ENCODE measurements at places on chromosomes 1 and 21.

DNA sequence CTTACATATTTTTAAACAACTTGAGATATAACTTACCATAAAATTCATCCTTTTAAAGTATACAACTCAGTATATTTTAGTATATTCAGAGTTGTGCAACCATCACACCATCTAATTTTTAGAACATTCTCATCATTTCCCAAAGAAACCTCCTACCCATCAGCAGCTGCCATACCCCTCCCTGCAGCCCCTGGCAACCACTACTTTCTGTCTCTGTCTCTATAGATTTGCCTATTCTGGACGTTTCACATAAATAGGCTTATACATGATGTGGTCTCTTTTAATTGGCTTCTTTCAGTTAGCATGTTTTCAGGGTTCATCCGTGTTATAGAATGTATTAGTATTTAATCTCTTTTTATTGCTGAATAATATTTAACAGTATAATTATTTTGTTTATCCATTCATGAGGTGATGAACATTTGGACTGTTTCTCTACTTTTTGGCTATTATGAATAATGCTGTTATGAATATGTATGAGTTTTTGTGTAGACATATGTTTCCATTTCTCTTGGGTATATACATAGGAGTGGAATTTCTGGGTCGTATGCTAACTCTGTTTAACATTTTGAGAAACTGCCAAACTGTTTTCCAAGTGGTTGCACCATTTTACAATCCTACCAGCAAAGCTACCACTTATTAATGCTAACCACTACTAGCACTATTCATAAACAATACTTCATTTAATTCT lies 29.5 kb downstream of the WDR26 start:
- DNase-seq: no peak

DNA sequence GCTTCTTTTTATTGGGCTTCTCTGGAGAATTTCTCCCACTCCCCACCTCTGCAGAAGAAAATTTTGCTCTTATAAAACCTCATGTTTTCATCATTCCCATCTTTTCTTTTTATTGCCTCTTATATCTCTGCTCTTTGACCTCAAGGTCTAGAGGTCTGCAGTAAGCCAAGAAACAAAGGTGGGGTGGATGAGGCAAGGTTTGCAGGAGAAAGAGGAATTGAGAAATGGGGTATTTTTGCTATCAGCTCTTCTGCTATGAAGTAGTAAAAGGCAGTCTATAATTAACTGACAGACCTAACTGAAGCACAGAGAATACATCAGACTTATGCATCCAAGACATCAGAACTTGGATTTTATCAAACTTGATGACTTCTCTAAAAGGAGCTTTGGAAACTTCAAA lies 22.9 kb downstream of the SYT11 start:
- DNase-seq: peak; percentile 35

- DNase-seq: no peak
Observed at GRCh38 chr1:222792744-222793143, 22.1 kb upstream of the DISP1 start.

DNA sequence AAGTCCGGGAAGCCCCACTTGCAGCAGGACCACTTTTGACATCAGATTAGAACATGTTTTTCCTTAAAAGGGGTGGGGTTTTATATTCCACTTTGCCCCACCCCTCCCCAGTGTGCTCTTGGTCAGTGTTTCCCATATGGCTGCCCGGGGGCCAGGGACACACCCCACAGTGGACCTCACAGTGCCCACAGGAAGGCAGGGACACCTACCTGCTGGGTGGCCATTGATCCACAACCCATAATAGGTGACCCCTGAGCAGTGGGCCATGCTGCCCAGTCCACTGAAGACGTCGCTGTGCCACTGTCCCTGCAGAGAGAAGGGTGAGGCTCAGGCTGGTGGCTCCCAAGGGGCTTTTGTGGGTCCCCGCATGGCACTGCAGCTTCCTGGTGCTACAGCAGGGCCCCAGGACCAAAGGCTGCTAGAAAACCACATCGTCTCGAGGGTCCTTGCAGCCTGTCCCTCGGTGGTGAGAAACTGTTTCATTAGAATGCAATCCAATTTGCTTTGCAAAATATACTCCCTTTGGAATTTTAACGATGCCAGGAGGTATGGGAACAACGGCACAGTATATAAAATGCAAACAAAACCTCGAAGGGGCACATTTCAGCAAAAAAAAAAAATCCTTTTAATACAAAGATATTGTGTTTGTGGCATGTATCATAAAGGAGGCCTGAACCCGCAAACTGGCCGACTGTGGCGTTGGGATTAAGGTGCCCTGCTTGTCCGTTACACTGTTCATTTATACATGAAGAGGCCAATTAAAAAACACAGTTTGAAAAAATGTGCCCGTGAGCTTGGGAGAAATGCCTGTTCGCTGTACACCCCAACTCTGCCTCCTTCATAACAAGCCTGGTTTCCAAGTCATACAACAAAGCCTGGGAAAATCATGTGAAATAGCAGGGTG lies 16.9 kb downstream of the MORN1 start:
- DNase-seq: no peak

GRCh38 chr1:51605961-51606723 lies 10.8 kb upstream of the OSBPL9 start:
- peak; percentile 83 for DNase-seq

DNA sequence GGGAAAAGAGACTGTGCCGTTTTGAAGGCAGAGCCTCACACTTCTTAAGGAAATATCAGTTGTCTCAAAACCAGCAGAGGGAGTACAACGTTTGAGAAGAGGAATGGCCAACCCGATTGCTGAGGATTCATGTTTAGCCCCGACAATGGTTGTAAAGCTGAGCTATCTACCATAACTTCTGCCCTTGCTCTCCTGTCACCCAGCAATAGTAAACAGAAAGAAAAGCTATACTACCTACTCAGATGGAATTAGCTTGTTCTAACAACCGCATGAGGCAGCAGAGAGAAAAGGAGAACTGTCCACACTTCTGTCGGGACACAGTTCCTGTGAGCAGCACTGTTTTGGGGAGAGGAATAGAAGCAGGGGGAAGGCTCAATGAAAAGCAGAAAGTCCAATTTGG lies 91.2 kb downstream of the SLC45A1 start:
- DNase-seq: peak; percentile 51

- no peak for DNase-seq
Observed at GRCh38 chr1:56153276-56153675, 426.1 kb downstream of the PLPP3 start.

GRCh38 chr1:228508840-228509415 lies 21.7 kb downstream of the RNF187 start:
- peak; percentile 45 for DNase-seq

GRCh38 chr1:167221126-167221737 lies 546 bp downstream of the POU2F1 start:
- no peak for DNase-seq

DNA sequence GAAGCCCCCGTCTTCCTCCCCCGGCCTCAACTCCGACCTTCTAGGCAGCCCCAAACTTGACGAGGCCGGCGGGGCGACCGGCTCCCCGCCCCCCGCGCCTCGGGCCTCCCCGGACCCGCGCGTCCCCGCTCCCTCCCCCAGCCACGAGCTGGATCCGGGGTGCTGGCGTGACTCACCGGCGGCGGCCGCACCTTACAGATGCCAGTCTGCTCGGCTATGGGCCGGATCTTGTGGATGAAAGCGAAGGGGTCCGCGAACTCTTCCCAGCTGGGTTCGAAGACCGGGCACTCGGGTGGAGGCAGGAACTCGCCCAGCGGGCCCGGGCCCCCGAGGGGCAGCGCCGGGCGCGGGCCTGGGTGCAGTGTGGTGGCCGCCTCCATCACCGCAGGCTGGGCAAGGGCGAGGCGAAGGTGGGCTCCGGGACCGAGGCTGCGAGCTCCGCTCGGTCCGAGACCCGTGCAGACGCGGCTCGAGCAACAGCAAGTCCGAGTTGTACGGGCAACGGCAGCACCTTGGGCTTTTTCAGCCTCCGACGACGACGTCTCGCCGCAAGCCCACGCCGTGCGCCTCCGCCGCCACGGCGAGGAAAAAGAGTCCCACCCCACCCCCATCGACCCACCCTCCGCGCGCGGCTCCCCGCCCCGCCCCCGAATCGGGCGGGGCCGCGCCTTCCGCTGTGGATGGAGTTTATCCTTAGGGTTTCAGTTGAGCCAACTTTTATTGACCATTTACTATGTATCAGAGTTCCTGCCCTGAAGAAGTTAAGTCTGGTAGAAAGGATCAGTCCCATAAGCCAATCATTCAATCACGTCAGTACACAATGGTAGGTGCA lies at the start of gene KDM5B:
Gene KDM5B (minus strand): TSS at position 496 of the 832 bp plus-strand sequence. CDS start 116 bp downstream, at position 380.
- peak; percentile 50 for DNase-seq

DNA sequence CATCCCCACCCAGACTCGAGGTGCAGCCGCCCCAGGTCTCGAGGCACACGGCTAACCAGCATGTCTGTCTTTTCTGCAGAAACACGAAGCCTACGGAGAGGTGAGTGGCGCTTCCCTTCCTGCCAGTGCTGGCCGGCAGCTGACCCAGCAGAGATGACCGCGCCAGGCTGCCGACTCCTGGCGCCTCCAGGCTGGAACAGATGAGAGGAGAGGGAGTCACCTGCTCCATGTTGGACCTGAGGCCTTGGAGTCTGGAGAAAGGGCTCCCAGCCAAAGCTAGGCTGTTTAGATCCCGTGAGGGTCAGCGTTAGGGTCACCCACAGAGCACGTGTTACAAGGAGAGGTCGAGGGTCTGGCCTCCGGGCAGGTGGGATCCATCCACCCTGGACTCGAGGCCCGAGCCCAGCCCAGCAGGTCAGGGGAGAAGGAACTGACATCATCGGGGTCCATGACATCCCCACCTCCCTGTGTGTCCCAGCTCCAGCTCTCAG lies 14.9 kb downstream of the COL6A2 start:
- no peak for DNase-seq

DNA sequence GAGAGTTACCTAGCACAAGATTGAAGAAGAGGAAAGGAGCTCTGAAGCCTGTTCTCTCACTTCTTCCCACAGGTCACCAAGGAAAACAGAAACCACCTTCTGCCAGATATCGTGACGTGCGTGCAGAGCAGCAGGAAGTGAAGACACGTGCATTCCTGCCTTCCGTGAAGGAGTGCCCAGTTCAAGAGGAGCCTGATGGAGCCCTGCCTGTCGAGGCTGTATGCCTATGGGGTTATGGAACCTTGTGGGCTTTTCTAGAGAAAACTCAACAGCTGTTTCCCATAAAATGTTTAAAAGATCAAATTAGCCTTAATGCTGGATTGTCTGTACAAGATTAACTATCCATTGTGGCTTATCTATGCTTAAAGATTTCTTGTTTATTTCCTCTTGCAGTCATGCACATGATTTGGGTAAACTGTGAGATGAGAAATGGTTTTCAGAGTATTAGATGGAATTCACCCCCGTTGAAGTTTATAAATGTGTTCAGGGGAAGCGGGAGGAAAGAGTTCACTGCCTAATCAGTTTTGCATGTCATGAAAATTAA lies 27.8 kb downstream of the NTPCR start:
- no peak for DNase-seq

DNA sequence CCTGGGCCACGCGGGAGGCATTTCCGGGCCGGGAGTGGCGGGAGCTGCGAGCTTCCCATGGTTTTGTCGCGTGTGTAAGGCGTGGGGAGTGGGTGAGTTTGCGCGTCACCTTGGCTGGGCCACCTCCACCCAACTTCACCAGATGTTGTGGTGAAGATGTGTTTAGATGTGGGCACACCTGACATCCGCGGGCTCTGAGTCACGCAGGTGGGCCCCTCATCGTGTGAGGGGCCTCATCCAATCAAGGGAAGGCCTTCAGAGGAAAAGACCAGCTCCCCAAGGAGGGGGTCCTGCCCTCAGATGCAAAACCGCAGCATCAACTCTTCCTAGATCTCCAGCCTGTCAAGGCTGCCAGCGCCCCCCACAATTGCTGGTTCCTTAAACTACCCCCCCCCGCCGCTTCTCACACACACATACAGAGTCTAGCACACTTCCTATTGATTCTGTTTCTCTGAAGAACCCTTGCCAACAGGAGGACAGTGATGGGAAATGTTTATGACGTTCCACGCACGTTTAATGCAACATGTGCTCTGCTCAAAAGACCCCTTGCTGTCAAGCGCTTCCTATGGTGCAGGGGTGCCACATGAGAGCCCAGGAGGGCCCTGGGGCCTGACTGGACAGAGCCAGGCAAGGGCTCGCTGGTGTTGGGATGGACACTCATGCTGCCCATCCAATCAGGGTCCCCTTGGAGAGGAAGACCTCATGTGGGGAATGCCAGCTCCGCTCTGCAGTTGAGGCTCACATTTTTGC lies 11.9 kb downstream of the ACTRT2 start:
- DNase-seq: no peak

GRCh38 chr1:81725823-81726222 lies 74.9 kb upstream of the ADGRL2 start:
- DNase-seq: no peak

- no peak for DNase-seq
Observed at GRCh38 chr1:204051718-204052117, 21.2 kb upstream of the SOX13 start.

DNA sequence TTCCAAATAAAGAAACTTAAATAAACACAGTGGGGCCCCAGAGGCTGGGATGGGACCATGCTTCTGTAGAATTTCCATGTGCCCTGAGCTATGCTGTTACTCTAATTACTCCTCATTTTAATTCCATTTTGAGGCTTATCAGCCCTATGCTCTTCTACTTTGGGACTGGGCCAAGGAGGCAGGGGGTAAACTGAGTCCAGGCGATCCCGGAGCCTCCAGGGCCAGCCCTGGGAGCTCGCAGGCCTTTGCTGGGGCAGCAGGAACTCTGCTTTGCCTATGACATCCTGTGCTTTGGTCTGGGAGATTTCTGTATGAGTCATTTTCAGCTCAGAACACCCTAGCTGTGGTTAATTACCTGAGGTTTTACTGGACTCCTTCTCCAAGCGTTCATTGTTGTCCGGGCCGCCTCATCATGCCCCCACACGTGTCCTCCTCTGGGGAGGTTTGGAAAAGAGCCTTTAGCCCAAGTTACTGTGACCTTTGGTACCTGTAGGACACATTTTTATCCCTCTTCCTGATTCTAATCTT lies 95.7 kb downstream of the RHOU start:
- no peak for DNase-seq

DNA sequence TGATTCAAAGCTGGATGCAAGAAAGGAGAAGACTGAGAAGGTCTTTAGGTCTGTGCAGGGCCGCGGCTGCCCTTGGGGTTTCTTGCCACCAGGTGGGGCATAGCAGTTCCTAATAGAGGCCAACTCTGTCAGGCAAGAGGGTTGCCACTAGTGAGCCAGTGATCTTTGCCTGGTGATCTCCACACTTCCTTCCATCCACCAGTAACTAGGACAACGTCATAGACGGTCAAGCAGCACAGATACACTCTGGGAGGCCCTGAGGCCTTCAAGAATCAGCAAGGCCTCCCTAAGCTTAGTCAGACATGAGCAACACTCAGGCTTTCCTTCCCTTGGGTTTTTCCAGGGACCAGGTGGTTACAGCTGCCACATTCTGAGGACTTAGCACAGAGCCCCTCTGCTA lies 32.9 kb upstream of the ATP2B4 start:
- peak; percentile 23 for DNase-seq

DNA sequence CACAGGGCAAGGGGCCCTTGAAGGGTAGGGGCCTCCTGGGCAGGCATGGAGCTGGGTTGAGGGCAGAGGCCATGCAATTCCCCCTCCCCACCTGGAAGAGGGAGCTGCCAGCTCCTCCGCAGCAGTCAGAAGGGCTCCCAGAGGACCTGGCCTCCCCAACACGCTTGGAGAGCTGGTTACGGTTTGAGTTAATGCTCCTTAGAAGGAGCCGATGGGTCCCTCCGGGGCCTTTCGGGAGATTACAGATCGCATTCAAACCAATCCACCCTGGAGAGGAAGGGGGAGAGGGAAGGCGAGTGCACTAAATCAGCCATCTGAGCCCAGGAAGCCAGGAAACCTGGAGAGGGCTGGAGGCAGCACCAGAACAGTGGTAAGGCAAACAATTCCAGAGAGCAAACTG lies 106.3 kb upstream of the CSF3R start:
- DNase-seq: no peak

GRCh38 chr1:117098287-117098890 lies 23.2 kb downstream of the TRIM45 start:
- DNase-seq: no peak
